DMS153 (cell line): ENCODE measurements at places on chromosomes 3 and 15.

DNA sequence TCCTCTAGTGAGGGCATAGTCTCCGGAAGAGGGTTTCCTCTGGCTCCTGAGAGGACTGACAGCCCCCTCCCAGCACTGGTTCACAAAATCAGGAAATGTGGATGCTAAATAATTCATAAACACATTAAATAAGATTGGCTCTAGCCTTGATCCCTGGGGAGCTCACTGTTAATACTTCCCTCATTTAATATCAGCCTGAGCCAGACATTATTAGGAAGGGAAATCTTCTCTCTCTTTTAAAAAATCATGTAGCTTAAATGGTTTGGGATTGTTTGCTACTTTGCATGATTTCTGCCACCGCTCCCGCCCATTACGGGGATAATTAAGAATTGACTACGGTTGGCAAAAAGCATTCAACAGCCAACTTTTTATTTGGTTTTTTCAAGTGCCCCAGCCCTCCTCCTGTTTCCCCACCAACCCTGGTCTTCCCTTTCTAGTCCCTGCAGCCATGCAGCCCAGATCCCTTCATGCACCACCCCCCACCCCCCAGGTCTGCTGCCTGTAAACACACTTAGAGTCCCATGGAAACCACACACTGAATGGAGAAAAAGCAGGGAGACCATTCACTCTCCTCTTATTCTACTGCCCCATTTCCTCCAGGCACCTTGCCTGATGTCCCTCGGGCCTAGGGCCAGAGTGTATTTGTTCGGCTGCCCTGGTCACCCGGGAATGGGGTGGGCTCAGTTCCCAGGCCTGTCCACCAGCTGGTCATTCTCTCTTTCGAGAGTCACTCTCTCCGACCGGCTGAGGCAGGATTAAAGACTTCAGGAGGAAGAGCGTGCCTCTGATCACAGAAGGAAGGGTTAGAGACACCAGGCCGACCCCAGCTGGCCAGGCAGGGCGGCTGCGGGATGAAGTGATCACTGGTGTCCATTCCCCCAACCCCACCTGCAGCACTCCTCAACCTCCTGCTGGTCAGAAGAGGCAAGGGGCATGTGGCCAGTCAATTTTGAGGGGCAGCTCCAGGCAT is 45.1 kb downstream of the SEMA5B start:
- no peak for DNase-seq

GRCh38 chr3:146139586-146140110 is 21.3 kb downstream of the PLOD2 start:
- no peak for DNase-seq

DNA sequence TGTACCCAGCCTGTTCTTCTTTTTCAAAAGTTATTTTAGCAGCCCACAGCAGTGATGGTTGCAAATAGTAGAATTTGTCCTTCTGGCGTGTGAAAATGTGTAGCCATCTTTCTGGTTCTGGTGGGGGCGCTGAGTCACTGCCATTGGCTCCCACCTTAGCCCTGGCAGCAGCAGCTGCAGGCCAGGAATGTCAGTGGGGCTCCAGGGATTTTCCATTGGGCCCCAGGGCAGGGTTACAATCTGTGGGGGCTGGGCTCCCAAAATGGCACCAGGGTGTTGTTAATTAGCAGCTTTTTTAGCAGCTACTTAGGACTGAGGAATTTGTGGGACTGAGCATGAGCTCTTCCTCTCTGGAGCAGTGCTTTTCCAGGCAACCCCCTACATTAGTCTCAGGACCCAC is 38.9 kb downstream of the TOPAZ1 start:
- no peak for DNase-seq

DNA sequence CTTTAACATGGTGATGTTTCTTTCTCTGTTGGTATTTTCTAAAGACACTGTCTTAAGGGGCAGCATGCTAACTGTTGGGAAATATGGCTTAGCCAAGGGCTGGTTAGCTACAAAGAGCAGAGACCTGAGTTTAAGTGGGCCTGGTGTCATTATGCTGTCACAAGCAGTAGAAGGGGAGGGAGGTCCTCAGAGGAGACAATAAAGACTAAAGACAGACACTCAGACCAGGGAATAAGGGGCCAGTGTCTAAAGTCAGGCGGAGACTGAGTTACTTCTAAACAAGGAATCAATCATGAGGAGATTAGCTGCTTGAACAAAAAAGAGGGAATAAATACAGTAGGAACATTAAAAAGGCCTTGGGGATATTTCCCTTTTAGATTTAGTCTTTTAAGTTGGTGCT is 142.7 kb upstream of the DPPA4 start:
- DNase-seq: no peak

- DNase-seq: no peak
Observed at GRCh38 chr3:117618462-117618861, 908.9 kb downstream of the TUSC7 start.

DNA sequence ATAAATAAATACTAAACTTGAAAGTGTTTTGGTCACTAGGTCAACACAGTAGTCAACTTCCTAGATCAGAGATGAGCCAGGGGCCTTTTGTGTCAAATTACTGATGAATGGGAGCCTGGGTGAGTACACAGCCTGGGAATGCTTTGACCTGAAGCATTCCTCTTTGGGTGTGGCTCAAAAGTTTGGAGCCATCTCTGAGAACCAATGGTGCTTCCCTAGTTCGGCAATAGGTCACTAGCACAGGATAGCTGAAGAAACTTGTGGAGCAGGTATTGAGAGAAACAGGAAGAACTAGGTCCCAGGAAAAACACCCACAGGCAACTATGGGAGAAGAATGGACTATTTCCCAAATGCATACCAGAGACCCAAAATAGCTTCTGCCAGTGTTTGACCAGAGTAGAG is 56.6 kb upstream of the PLXND1 start:
- no peak for DNase-seq

- DNase-seq: no peak
Observed at GRCh38 chr3:18919158-18919557, 229.2 kb upstream of the KCNH8 start.

DNA sequence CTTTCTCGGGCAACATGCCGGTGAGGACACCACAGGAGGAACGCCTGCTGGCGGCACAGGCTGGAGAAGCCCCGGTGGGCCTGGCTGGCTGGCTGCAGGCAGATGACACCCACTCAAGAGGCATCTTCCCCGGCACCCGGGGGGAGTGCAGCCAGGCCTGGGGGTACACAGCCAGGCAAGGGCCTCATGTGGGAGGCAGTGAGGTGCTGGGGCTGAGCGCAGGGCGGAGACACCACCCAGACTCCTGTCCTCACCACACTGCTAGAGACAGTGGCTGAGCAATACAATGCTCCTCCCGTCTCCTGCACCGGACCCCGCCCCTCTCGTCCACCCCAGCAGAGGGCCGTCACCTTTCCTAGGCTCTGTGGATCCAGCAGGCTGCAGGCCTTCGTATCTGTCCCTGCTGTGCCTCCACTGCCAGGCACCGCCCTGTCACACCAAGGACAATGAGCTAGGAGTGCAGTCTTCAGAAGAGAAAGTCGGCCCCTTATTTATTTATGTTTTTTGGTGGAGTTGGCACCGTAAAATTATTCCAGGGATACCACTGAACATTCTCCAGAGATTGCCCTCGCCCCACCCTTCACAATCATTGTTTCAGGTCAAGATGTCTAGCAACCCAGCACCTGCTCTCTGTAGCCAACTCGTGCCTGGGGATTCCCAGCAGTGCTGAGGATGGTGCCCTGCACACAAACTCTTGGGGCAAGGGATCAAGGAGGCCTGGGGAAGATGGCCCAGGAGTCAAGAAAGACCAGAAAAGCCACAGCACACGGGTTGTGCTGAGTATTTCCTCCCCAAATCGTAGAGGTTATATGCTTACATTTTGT is 129.1 kb downstream of the ATP10A start:
- DNase-seq: no peak
